ENCODE measurements at places on chromosomes 7 and 10.

DNA sequence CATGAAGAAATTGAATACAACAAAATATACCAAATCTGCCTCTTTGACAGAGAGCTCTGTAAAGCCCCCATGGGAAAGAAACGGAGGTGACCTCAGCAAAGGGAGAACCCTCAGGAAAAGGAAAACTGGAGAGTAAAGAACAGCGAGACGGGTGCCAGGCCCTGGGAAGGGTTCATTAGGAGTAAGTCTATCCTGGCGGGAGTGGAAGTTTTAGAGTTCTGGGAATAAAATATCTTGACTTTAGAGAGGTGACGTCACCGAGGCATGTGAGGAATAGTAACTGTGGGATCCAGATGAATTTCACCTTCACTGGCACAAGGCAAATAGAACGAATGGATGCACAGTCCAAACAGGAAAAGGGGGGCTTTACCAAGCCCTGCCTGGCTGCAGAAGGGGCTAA lies 362.8 kb upstream of the IGFBP3 start:
- no peak for DNase-seq

DNA sequence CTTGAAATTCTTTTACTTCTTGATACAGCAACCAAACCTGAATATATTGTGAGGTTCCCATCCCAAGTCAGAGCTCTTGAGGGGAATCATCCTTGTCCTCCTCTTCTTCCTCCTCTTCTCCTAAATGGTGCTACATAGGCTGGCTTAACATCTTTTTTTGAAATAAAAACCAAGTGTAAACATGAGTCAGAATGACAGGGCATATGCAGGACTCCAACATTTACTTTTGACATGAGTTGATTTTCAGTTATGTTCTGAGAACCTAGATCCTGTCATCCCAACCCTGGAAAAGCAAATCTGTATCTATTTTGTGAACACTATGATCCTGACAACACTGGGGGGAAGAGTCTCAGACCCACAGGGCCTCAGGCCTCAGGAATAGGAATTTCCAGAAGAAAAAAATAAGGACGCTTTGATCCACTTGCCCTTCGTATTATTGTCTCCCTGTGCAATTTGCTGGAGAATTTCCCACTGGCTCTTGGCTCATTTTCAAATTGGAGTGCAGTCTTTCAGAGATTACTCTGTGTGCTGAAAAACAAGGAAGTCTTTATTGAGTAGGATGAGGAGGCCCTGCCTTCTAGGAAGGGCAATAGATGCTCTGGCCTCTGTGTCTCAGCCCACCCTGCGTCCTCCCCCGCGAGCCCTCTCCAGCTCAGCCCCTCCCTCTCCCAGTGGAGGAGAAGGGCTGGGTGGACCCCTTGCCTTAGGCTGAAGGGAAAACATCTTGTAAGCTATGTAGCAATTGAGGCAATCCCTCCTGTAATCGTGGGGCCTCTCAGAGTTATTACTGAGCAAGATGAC lies 121.6 kb downstream of the CREB5 start:
- DNase-seq = no peak

GRCh38 chr7:157183832-157184231 lies 45.1 kb downstream of the UBE3C start:
- no peak for DNase-seq

DNA sequence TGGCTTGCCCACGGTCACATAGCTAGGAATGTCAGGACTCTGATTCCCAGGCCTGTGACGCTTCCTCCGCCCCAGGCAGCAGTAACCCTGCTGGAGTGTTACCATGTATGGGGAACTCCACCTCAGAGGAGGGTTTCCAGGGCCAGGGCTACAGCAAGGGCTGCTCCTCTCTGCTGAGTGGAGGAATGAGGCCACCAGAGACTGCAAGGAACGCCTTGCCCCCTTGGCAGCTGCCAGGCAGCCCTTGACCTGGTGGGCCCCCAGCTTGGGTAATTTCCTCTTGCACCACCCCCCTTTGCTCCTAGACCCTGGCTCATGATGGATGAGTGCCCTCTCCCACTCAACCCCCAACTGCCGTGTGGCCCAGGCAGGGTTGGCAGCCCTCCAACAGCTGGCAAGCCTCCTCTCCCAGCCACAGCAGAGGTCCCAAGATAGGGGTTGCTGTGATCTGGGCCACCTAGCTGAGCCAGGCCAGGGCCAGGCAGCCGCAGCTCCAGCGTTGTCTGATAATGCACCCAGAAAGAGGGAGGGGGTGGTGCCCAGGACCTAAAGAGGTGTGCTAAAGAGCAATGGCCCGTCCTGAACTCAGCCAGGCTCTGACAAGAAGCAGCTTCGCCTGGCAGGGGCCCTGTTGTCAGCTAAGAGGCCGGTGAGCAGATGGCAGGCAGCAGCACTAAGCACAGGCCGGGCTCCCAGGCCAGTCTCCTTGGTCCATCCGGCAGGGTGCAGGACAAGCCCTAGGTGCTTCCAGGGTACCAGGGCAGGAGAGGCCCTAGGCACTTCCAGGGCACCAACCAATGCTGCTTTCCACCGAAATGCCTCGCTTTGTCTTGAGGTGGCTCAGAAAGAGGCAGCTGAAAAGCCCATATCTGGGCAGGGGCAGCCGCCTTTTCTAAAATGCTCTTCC lies 35.4 kb downstream of the DRGX start:
- no peak for DNase-seq

Data from cerebellar nuclear complex (tissue), 1 donor.